Stimulated activated CD8-positive, alpha-beta memory T cell treated with anti-CD3 and anti-CD28 coated beads, Interleukin-2, amount 100 ng/mL, for 1 hour (primary cell): ENCODE measurements at places on chromosomes 3 and 15.

- no peak for DNase-seq
Measured at GRCh38 chr15:57251941-57252340, 124.4 kb upstream of the CGNL1 start.

GRCh38 chr3:64945171-64945729 is 257.4 kb upstream of the ADAMTS9 start:
- DNase-seq = no peak

DNA sequence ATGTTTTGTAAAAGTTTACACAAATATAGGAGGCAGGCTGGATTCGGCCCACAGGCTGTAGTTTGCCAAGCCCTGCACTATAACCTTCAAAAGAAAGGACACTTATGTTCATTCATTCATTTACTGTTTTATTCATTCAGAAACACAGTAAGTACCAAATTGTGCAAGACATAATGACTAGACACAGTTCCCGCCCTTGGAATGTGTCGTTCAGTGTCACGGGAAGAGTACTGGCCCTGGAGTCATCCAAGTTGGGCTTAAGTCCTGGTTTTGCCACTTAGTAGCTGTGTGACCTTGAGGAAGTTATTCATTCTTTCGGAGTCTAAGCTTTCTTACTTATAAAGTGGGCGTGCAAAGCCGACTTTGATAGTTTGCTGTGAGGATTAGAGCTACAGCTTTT is 22.0 kb downstream of the COLQ start:
- DNase-seq = no peak

DNA sequence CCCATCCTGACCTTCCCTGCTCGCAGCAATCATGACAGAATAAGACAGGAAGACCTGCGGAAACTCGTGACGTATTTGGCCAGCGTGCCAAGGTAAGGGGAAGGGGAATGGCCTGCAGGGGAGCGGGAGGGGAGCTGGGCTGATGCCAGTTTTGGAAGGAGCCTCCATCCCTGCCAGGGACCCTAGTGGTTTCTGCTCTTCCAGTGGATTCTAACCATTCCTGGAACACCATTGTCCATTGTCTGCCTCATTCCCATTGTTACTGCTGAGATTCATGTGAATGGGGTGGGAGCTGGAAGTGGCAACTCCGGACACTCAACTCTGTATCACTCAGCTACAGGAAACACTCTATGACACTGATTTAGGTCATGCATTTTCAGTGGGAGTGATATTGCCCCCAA is 242.9 kb upstream of the ROPN1 start:
- DNase-seq = no peak

DNA sequence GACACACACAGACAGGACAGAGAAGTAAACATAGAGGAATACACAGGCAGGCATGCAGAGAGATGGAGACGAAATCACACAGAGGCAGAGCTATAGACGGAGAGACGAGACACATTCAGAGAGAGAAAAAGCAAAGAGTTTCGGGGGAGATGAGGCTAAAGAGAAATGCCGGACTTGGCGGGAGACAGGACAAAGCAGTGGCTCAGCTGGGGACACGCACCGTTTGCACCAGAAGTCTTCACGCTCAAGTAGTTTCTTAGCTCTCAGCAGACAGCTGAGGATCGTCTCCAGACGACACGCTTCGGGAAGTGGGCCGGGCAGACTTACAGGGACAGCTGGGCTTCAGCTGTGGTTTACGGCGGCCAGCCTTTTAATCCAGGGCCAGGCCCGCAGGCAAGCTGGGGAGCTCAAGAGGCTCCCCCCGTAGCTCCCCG is 56.2 kb upstream of the DLG1 start:
- DNase-seq = no peak

DNA sequence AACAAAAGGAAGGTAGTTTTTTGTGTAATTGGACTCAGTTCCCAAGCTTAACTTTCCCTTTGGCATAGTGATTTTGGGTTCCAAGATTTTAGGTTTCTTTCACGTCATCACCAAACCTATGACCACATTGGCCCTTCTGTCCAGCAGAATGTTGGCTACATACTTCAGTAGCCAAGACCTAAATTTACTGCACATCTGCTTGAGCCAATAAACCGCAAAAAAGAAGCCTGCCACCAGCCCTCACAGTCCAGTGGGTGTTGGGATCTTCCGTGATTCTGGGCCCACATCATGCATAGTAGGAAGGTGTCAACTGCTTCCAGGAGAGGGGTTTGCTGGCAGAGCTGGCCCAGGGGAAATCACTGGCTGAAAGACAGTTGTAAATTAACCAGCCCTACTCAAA is 57.6 kb upstream of the LIPC start:
- no peak for DNase-seq

DNA sequence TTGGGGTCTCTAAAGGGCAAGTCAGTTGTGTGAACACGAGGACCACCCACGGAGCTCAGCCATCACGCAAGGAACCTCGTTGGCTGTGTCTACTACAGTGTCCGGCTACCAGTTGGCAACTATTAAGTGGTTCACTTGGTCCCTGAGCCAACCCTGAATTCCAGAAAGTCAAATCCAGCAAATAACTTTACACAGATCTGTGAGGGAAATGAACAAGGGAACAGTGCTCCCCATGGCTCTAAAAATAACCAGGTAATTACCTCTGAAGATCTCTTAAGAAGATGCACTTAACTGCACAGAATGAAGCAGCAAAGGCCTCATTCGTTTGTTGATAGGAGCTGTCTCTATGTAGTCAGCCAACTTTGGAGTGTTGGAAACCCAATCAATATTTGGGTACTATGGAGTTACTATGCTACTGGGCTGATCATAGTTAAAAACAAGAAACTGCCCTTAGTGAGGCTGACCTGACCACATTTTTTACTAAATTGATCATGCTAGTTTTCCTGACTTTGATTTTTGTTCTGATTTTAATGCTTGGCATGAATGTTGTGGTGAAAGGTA is 219.1 kb upstream of the LRIG1 start:
- DNase-seq = no peak

DNA sequence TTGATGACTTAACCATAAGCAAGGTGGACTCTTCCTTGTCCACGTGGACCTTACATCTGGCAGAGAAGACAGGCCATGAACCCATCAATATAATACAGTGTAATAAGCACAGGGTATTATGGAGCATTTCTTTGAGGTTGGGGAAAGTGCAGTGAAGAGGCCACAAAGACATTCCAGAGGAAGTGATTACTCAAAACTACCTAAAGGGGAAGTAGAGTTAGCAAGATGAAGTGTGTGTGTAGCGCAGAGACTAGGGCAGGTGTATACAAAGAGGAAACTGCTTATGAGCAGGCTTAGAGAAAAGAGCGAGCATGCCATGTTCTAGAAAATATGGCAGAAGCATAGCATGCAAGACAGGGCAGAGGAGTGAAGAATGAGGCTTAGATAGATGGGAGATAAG is 17.9 kb downstream of the CP start:
- no peak for DNase-seq

GRCh38 chr3:174937478-174937877 is 78.3 kb downstream of the NAALADL2 start:
- DNase-seq = no peak
